ENCODE measurements at places on chromosomes 5 and 9. TPM values are rescaled to one million over a fixed set of nuclear protein-coding genes. Genes with fewer than 3 reads are reported as not detected.

The SPATA31E1 gene
- not detected for total RNA-seq

The WNT8A gene
- total RNA-seq = not detected

The DEPDC1B gene
- total RNA-seq = 8.2 TPM

The ENG gene
- total RNA-seq = 53.8 TPM

The IL13 gene
- total RNA-seq = not detected

The DIPK1B gene
- total RNA-seq = 21.3 TPM

The ORM2 gene
- not detected for total RNA-seq

The CAVIN4 gene
- 2.1 TPM for total RNA-seq

The TEK gene
- total RNA-seq = 13.5 TPM

The SLCO6A1 gene
- not detected for total RNA-seq

The KIF20A gene
- not detected for total RNA-seq

The ELAVL2 gene
- not detected for total RNA-seq

The TAF11L10 gene
- not detected for total RNA-seq

The NOXA1 gene
- total RNA-seq = 2.3 TPM

The PCDHGA10 gene
- total RNA-seq = 11.2 TPM

The DOK3 gene
- total RNA-seq = 20.0 TPM
